NCI-H345 (cell line): ENCODE measurements at places on chromosomes 5 and 9.

- DNase-seq, result no peak
Observed at GRCh38 chr5:131296213-131296672, 32.4 kb downstream of the CDC42SE2 start.

GRCh38 chr5:168427224-168427623 is 59.0 kb upstream of the RARS1 start:
- no peak for DNase-seq

- no peak for DNase-seq
Observed at GRCh38 chr9:85940275-85940831, 593 bp upstream of the NAA35 start.

DNA sequence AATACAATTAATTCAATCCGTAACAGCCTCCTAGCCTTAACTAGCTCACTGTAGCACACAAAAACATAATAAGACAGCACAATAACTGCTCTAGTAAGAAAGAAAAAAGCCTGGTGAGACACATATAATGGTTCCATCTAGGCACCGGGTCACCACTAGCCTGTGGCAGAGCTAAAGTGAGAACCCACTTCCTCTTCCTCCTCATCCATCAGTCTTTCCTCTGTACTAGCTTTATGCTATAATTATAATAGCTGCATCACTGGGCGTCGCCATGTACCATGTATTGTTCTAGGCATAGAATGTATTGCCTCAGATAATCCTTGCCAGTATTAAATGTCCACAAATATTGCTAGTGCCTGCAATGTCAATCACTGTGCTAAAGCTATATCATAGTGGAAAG is 23.1 kb downstream of the ADRB2 start:
- no peak for DNase-seq

- no peak for DNase-seq
Observed at GRCh38 chr9:9523476-9524139, 1089.2 kb downstream of the PTPRD start.

GRCh38 chr9:79242489-79242888 is 329.3 kb upstream of the TLE4 start:
- peak; percentile 19 for DNase-seq

GRCh38 chr5:135091286-135091685 is 57.3 kb upstream of the PITX1 start:
- no peak for DNase-seq

DNA sequence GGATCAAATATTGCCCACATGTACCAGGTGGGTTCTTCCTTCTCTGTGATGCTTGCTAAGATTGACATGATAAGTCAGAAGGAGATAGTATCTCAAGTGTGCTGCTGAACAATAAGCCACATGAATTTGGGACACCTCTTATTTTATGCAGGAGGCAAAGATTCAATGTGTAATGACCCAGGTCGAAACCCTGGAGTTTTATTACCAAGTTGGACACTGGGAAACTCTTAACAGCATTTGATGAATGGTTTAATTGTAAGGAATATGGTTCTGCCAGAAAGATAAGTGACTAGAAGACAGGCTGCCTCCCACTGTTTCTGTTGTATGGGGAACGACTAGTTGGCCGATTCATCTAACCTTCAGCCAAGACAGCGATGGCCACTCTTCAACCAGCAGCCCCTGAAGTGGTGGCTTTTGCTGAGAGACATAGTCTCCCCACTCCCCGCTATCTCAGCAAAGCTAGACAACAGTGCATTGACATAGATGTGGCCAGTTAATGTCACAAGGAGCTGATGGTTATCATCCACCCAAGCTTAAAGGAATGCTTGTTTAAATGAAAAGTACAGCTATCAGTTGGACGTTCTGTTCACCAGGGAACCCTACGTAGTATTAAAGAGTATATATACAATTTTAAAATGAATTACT is 407.7 kb downstream of the KDM4C start:
- no peak for DNase-seq

GRCh38 chr5:38515092-38515491 is 41.4 kb downstream of the LIFR start:
- no peak for DNase-seq

- peak; percentile 66 for DNase-seq
Observed at GRCh38 chr9:123353984-123354591, 1.9 kb upstream of the CRB2 start.

GRCh38 chr5:141040771-141041426 is 10.3 kb upstream of the PCDHB1 start:
- DNase-seq, result peak; percentile 100

GRCh38 chr5:144504929-144505577 is 334.4 kb downstream of the KCTD16 start:
- DNase-seq, result peak; percentile 83

DNA sequence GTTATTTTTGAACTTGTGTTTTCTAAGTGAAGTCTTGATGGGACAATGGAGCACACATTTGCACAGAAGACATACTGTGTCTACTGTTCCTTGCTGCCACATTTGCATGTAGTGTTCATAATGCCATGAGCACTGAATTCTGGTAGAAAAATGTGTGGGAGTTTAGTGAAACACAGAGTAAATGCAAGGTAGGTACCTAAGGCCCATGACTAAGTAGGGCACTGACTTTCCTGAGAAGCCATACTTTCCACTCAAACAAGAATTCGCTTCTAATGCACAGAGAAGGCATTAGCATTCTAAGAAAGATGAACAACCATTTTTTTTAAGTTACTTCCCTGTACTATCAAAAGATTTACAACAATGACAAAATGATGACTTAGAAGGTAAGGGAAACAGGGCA is 282.2 kb downstream of the MAN2A1 start:
- no peak for DNase-seq

- DNase-seq, result no peak
Observed at GRCh38 chr9:36770025-36770424, 197.3 kb downstream of the MELK start.

DNA sequence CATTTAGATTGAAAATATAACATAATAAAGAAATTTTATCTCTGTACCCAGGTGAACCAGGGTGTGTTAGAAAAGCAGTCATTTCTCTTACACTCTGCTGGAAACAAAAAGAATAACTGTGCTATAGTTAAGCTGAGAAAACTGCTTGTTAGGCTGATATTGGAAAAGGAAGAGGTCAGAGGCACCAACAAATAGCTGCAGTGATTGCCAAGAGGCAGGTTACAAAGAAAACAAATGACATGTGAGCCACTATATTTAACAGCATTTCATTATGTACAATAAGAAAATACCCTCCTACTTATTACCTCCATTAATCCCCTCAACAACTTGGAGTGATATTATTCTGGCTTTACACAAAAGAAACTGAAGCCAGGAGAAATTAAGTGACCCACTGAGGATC is 607.9 kb upstream of the TLE4 start:
- DNase-seq, result no peak

DNA sequence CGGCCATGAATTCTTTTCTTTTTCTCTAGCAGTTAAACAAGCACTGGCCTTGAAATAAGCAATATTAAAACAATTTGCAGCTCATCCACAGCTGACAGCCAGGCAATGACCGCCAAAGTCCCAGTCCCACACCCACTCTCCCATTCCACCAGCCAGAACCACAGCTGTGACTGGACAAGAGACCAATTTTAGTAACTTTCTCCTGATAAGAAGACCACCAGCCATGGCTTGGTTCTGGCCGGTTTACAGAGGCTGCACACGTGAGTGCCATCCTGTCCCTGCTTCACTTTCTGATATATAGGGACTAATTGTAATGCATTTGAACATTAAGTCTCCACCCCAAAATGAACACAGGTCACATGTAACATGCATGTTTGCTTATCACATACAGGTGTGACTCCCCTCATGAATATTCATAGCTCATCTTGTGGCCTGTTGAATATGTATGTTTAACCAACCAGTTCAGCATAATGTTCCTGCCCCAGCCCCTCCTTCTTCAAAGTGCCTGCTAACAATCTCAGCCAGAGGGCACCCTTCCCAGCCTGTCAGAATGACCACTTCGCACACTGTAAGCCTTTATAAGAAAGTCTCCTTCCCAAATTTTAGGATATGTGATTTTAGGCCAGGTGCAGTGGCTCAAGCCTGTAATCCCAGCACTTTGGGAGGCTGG is 23.9 kb upstream of the FANCC start:
- no peak for DNase-seq

DNA sequence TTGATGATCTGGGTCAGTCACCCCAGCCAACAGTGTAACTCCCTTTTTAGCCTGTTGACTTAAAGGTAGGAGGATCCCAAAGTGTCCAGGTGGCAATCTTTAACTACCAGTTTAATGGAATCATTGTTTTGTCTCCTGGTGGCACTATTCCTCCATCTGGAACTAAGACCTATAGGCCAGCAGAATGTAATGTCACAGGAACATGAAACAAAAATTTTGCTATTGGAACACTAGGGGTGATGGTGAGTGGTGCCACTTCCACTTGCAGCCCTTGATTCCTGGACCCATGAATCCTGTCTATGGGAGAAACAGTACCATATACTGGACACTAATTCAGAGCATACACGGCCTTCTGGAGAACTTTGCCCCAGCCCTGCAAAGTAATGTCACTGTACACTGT is 219.5 kb upstream of the RASA1 start:
- DNase-seq, result no peak

DNA sequence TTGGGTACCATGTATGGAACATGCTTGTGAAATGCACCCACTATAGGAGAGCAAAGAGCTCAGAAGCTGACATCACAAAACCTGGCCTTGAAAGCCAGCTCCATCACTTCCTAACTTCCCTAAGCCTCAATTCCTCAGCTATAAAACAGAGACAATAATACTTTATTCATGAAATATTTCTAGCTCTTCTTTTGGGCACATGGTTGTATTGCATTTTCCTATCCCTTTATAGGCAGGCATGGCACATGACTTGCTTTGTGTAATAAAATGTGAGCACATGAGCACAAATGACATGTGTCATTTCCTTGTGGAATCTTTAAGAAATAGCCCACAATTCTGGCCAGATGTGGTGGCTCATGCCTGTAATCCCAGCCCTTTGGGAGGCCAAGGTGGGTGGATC is 18.5 kb downstream of the ZNF366 start:
- DNase-seq, result no peak

DNA sequence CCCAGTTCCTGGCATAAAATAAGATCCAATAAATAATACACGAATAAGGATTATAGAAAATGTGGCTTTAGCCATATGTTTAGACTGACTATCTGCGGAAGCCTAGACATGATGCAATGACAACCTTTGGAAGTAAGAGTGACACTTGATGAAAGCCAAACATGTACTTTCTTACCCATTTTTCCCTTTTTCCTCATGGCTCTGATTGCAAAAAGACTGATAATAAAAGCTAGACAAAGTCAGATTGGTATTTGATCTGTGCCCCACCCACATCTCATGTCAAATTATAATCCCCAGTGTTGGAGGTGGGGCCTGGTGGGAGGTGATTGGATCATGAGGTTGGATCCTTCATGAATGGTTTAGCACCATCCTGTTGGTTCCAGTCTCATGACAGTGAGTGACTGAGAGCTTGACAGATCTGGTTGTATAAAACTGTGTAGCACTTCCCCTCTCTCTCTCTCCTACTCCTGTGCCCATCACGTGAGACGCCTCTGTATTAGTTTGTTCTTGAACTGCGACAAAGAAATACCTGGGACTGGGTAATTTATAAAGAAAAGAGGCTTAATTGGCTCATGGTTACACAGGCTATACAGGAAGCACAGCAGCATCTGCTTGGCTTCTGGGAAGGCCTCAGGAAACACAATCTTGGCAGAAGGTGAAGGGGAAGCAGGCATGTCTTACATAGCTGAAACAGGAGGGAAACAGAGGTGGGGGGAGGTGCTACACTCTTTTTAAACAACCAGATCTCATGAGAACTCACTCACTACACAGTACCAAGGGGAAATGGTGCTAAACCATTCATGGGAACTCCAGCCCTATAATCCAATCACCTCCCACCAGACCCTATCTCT is 243.4 kb upstream of the PIK3R1 start:
- DNase-seq, result no peak

- DNase-seq, result no peak
Observed at GRCh38 chr5:72246954-72247442, 73.0 kb downstream of the MRPS27 start.

- no peak for DNase-seq
Observed at GRCh38 chr9:79657891-79658290, 86.1 kb downstream of the TLE4 start.

DNA sequence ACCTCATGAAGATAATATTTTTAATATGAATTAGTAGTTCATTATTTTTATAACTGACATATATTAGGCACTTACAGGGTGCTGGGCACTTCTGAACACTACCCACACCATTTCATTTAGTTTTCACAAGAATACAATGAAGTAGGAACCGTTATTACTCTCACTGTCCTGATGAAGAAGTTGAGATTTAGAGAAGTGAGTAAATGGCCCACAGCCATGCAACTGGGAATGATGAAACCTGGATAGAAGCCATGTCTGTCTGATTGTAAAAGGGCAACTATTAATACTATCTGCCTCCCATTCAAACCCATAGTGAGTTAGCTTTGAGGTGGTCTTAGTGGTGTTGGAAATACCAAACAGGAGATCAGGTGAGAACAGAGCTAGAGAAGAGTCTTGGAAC is 29.6 kb upstream of the OTULINL start:
- DNase-seq, result no peak

- no peak for DNase-seq
Observed at GRCh38 chr5:60148366-60148765, 254.8 kb upstream of the PDE4D start.

DNA sequence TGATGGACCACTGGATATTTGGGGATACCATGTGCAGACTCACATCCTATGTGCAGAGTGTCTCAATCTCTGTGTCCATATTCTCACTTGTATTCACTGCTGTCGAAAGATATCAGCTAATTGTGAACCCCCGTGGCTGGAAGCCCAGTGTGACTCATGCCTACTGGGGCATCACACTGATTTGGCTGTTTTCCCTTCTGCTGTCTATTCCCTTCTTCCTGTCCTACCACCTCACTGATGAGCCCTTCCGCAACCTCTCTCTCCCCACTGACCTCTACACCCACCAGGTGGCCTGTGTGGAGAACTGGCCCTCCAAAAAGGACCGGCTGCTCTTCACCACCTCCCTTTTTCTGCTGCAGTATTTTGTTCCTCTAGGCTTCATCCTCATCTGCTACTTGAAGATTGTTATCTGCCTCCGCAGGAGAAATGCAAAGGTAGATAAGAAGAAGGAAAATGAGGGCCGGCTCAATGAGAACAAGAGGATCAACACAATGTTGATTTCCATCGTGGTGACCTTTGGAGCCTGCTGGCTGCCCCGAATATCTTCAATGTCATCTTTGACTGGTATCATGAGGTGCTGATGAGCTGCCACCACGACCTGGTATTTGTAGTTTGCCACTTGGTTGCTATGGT is 54.5 kb upstream of the HNRNPA0 start:
- DNase-seq, result no peak

GRCh38 chr9:133420392-133420827 is 1.8 kb upstream of the ADAMTS13 start:
- no peak for DNase-seq

DNA sequence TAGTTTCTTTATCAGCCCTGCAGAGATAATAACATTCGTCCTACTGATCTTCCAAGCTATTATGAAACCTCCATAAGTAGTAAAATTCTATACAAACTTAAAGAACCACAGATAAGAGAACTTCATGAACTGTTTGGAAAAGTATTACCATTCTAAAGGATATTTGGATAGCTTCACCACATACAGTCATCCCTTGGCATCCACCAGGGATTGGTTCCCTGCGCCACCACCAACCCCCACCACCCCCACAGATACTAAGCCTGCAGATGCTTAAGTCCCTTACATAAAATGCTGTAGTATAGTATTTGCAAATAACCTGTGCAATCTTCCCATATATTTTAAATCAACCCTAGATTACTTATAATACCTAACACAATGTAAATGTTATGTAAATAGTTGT is 61.4 kb upstream of the SHISAL2B start:
- no peak for DNase-seq

GRCh38 chr9:132114102-132114707 is 34.5 kb upstream of the MED27 start:
- DNase-seq, result no peak

GRCh38 chr9:77981332-77981731 is 50.3 kb downstream of the GNAQ start:
- no peak for DNase-seq
